ENCODE measurements at places on chromosomes 12 and 14.

GRCh38 chr14:89351516-89352404 lies 65.3 kb downstream of the FOXN3 start:
- no peak for DNase-seq

DNA sequence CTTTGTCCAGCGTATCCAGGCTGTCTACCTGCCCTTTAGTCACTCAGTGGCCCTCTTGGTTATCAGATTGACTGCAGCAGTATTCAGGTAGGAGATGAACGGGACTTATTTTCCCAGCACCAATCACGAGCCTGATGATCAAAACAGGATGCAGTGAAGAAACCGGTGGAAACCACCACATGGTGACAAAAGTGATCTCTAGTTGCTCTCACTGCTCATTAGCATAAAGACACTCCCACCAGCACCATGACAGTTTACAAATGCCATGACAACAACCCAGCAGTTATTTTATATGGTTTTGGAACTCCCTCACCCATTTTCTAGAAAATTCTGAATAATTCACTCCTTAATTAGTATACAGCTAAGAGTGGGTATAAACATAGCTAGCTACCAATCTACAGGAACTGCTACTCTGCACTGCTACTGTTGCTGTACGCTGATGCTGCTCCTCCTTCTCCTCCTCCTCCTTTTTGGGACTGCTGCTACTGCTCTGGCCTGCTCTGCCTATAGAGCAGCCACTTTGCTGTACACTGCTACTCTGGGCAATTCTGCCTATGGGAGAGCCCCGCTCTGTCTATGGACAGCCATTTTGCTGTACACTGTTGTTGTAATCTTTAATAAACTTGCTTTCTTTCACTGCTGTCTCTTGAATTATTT lies 142.5 kb upstream of the SSTR1 start:
- peak; percentile 20 for DNase-seq

- no peak for DNase-seq
These were observed 2.5 kb downstream of the SETD3 start for GRCh38 chr14:99478128-99478527.

DNA sequence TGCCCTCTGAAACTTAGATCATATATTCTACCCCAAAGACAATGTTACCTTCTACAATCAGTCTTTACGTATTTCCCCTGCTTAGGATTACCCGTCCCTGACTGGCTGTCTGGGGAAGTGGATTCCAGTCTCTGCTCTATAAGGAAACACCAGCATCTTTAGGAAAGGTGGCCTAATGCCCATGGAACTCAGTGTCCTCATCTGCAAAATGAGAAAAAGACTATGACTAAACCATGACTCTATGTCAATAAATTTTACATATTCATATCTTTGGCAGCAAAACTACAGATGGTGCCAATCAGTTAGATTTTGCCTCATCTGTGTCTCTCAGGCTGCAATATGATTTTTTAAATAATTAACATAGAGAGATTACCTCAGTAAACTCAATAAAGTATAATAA lies 133.8 kb downstream of the ITPR2 start:
- DNase-seq: no peak

Measured in T-helper 1 cell (primary cell).